ENCODE measurements at places on chromosomes 3 and 15. TPM values are rescaled to one million over a fixed set of nuclear protein-coding genes. Genes with fewer than 3 reads are reported as not detected.

DNA sequence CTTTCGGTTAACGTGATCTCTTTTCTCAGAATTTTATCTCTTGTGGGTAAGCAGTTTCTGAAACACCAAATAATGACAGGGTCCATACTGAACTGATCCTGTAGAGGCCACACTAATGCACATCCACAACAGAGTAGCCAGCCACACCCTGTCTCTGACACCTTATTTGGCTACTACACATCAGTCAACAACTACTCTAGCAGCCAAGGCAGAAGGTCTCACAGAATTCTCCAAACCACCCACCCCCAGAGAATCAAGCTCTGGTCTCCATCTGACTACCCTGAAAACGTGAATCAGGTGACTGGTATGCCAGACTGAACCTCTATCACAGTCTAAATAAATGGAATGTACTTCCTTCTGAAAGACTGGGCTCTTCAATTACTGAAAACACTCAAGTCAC lies 38.0 kb downstream of the EDC3 start:
- H3K4me3 ChIP-seq, result no peak overlapping the region
- H3K4me1 ChIP-seq, result peaks cover 19% of the 10 kb centered on the region
- no peak overlapping the region for H3K27ac ChIP-seq
- DNase-seq, result no peak
- peaks cover 5% of the 10 kb centered on the region for H3K36me3 ChIP-seq

GRCh38 chr3:27479806-27480543 lies 4.2 kb downstream of the SLC4A7 start:
- no peaks in the 10 kb centered on the region for H3K27me3 ChIP-seq
- H3K27ac ChIP-seq, result peak overlapping the region; percentile 46
- DNase-seq, result peak; percentile 5
- H3K36me3 ChIP-seq, result peaks cover 45% of the 10 kb centered on the region
- H3K4me1 ChIP-seq, result peaks cover 51% of the 10 kb centered on the region

DNA sequence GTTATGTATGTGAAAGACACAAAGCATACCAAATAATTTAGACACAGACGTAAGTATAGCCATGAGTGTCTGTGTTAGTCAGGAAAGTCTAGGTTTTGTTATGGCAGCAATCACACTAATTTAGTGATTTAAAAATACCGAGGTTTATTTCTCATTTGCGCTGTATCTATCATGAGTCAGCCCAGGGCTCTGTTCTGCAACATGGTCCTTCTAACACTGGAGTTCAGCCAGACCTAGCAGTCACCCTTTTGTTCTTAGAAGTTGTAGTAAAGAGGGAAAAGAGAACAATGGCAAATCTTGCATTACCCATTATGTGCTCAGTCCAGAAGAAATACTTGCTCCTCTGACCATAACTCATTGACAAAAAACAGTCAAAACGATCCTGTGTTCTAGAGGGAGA lies 311.5 kb downstream of the NLGN1 start:
- no peaks in the 10 kb centered on the region for H3K4me1 ChIP-seq
- H3K27ac ChIP-seq, result no peak overlapping the region
- H3K4me3 ChIP-seq, result no peak overlapping the region
- no peaks in the 10 kb centered on the region for H3K27me3 ChIP-seq
- no peak for DNase-seq
- no peaks in the 10 kb centered on the region for H3K36me3 ChIP-seq

DNA sequence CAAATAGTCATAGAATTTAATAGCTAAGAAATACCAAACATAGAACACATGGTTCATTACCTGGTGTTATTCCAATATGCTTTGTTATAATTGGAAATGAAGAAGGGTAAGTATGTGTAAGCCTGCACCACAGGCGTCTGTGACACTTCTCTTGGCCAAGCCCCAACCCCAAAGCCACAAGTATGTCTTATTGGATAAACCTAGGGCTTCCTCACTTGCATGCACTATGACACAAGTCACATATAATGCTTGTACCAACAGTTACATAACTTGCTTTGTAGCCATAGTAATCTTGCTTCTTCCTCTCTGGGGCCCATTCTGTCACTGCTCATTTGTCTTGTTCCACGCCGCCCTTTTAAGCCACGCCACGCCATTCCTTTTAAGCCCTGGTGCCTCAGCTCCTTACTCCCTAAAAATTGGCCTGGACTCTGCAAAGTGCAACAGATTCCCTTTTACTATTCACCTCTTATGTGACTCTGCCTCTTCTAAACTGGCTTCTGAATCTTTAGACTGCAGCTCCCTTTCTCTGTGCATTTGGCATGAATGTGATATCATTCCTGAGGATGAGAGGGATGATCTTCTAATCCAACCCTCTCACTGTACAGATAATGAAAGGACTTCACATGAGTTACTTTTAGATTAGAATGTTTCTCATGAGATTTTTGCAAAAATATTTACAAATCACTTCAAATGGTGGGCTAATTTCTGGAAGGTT lies 48.1 kb upstream of the EPHA3 start:
- H3K27me3 ChIP-seq, result no peaks in the 10 kb centered on the region
- DNase-seq, result no peak
- H3K4me1 ChIP-seq, result no peaks in the 10 kb centered on the region
- no peak overlapping the region for H3K27ac ChIP-seq
- no peak overlapping the region for H3K4me3 ChIP-seq
- no peaks in the 10 kb centered on the region for H3K36me3 ChIP-seq

GRCh38 chr3:144431134-144431533 lies 459.5 kb downstream of the DIPK2A start:
- no peak overlapping the region for H3K4me3 ChIP-seq
- no peak overlapping the region for H3K27ac ChIP-seq
- no peaks in the 10 kb centered on the region for H3K27me3 ChIP-seq
- H3K4me1 ChIP-seq, result no peaks in the 10 kb centered on the region
- no peaks in the 10 kb centered on the region for H3K36me3 ChIP-seq

GRCh38 chr3:43960448-43960840 lies 269.7 kb downstream of the ABHD5 start:
- peaks cover 2% of the 10 kb centered on the region for H3K4me1 ChIP-seq
- no peak for DNase-seq
- H3K36me3 ChIP-seq, result no peaks in the 10 kb centered on the region

The TMC3 gene
- not detected for total RNA-seq

The GP5 gene
- total RNA-seq, result 0.83 TPM

- H3K36me3 ChIP-seq, result peaks cover 5% of the 10 kb centered on the region
- peaks cover 30% of the 10 kb centered on the region for H3K4me1 ChIP-seq
- H3K4me3 ChIP-seq, result no peak overlapping the region
- no peak overlapping the region for H3K27ac ChIP-seq
- no peaks in the 10 kb centered on the region for H3K27me3 ChIP-seq
These were observed 10.0 kb downstream of the FAM98B start for GRCh38 chr15:38463893-38464292.

DNA sequence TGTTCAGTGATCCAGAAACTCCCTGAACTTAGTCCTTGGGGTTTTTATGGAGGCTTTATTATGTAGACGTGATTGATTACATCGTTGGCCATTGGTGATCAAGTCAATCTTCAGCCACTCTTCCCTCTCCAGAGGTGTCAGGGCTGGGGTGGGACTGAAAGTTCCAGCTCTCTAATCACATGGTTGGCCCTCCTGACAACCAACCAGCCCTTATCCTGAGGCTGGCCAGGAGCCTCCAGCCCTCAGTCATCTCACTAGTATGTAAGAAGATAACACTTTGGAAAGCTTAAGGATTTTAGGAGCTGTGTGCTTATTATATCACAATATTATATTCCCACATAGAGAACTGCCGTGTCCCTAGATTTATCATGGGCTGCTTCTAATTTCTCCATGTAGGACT lies 142.3 kb downstream of the VPS8 start:
- no peaks in the 10 kb centered on the region for H3K27me3 ChIP-seq
- H3K4me3 ChIP-seq, result no peak overlapping the region
- peaks cover 10% of the 10 kb centered on the region for H3K4me1 ChIP-seq
- peaks cover 16% of the 10 kb centered on the region for H3K36me3 ChIP-seq

DNA sequence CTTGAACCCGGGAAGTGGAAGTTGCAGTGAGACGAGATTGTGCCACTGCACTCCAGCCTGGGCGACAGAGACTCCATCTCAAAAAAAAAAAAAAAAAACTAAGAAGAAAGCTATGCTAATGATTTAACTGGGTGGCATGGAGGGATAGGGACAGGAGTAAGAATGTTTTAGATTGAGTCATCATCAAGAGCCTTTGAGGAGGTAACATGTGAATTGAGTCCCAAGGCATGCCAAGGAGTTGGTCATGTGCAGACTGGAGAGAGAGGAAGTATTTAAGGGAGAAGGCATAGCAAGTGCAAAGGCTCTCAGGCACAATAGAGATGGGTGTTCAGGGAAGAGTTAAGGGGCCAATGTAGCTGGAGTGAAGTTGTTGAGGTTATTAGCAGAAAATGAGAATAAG lies 9.1 kb downstream of the BNC1 start:
- no peaks in the 10 kb centered on the region for H3K4me1 ChIP-seq
- no peaks in the 10 kb centered on the region for H3K36me3 ChIP-seq
- H3K4me3 ChIP-seq, result no peak overlapping the region
- peaks cover 39% of the 10 kb centered on the region for H3K27me3 ChIP-seq
- no peak for DNase-seq
- H3K27ac ChIP-seq, result no peak overlapping the region

GRCh38 chr3:43996379-43997301 lies 245.0 kb upstream of the TOPAZ1 start:
- DNase-seq, result peak; percentile 42
- peaks cover 74% of the 10 kb centered on the region for H3K27me3 ChIP-seq

DNA sequence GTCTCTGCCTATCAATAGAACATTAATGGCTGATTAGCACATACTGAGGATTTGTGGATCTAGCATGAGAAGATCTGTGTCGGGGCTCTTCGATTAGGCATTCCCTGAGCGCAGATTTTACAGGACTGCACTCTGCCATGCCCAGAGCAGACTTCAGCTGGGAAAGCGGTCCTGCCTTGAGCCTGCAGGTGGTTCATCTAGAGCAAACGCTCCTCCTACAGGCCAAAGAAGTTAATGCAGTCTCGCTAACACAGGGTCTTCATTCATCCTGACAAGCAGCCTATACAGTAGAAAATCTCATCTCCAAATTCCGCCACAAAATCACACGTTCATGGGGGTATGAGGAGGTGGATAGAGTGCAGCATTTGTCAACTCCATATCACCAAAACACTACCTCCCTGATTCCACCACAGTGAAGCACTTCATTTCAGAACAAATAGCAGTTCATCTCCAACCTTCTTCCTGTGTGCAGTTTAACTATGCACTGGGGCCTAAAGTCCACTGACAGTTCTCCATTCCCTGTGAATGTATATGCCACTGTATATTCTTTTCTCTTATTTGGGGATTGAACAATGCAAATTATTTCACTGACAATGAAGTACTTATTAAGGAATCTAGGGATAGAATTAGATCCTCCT lies 405.8 kb downstream of the IGSF11 start:
- H3K4me3 ChIP-seq, result no peak overlapping the region
- peaks cover 2% of the 10 kb centered on the region for H3K27me3 ChIP-seq
- no peaks in the 10 kb centered on the region for H3K36me3 ChIP-seq
- H3K27ac ChIP-seq, result no peak overlapping the region
- no peaks in the 10 kb centered on the region for H3K4me1 ChIP-seq
- DNase-seq, result peak; percentile 49

The XIRP1 gene
- total RNA-seq, result 2.5 TPM

- no peak overlapping the region for H3K4me3 ChIP-seq
- H3K36me3 ChIP-seq, result no peaks in the 10 kb centered on the region
- H3K4me1 ChIP-seq, result no peaks in the 10 kb centered on the region
- no peak for DNase-seq
- no peak overlapping the region for H3K27ac ChIP-seq
These were observed 190.3 kb downstream of the FEZF2 start for GRCh38 chr3:62183087-62183486.

The PATL2 gene
- total RNA-seq, result 16.1 TPM

DNA sequence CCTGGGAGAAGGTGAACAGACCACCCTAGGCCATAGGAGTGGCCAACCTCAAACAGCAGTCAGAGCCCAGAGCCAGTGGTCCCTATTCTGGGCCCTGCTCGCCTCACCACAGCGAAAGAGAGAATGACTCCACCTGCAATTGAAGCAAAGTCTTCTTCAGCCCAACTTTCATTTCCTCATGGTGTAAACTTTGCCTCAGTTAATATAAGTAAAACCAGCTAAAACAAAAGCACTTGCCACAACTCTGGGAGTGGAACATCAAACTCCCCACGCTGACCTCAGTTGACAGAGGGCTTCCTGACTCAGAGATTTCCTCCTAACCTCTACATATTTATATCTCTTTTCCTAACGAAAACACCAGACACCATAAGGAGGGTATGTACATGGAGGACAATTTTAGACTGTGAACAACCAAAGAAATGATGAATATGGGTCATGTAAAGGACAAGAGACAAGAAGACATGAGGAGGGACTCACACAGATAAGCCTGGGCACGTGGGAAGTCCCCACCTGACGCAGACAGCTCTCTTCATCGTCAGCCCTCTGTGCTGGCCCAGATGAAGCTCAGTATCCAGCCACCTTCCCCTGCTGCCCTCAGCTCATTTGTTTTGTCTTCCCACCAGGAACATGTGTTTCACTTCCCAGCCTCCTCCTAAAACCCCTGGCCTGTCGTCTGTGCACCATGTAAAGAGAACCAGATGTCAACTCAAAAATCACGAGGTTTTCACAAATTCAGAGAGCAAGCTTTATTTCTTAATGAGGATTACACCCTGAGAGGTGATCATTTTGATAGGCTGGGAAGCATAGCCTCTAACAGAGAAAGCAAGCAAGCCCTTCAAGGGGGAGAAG lies 140.9 kb downstream of the KCNMB2 start:
- H3K36me3 ChIP-seq, result no peaks in the 10 kb centered on the region
- DNase-seq, result no peak
- no peaks in the 10 kb centered on the region for H3K27me3 ChIP-seq
- H3K27ac ChIP-seq, result no peak overlapping the region
- no peak overlapping the region for H3K4me3 ChIP-seq

DNA sequence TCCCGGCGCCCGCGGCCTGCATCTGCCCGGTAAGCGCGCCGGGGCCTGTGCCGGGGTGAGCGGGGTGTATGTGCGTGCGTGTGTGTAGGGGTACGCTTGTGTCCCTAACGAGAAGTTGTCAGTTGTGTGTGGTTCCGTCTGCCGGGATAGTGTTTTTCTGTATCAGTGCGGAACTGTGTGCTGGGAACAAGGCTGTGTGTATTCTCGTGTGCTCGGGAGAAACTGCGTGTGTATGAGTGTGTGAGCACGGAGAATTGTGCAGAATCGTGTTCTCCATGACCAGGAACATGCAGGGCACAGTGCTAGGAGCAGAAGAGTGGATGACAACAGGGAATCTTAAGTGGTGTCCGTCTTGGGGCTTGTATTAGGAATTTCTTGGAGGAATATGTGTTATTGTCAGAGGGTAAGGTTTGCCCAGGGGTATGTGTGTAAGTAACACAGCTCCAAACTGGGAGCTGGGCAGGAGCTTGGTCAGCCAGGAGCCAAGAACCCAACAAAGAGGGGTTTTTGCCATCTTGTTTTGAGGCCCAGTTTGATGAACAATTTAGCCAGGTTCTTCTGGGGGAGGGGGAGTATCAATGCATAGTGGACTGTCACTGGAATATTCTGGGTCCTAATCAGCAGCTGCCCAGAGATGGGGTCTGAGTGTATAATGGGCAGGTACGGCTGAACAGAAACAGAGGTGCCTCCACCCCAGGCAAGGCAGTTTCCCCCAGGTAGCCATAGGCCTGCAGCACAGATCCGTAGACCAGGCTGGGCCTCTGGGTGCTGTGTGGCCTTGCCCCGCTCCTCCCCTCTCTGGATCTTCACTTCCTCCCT lies 2.1 kb downstream of the ISL2 start:
- no peak overlapping the region for H3K27ac ChIP-seq
- no peaks in the 10 kb centered on the region for H3K36me3 ChIP-seq
- no peak for DNase-seq
- H3K4me3 ChIP-seq, result peak overlapping the region; percentile 71

The GOLGA8R gene
- total RNA-seq, result 3.1 TPM
